SIG-M5 (cell line): ENCODE measurements at places on chromosomes 12 and 14.

GRCh38 chr14:67002994-67003753 lies 186.1 kb upstream of the GARIN2 start:
- DNase-seq: no peak

DNA sequence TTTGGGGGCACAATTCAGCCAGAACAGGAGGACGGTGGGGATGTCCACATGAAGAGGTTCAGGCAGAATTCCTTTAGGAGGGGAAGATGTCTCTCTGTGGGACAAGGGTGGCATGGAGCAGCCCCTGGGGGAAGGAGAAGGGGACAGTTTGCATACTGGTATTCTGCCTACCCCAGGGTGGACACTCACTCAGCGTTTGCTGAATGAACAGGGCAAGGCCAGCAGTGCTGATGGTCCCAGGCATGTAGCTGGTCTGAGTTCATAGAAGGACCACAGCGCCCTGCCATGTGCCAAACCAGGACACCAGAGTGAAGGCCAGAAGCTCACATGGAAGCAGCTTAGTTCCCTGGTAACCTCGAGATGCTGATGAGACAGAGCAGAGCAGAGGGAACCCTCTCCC lies 5.4 kb downstream of the SERPINA5 start:
- DNase-seq: no peak

DNA sequence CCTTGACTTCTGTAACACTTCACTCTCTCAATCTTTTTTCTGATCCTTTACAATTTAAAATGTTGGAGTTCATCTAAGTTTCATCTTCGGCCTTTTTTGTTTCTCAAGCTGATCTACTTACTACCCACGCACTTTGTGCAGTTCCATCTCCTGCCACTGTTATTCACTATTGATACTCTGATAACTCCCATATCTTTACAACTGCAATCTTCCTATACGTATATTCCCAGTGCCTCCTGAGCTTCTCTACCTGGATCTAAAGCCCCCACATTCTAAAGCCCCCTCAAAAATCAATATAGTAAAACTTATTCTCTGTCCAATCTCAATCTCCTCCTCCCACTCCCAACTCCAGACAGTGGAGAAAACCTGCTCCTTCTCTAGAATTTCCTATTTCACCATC lies 5.9 kb downstream of the ATG2B start:
- no peak for DNase-seq

- DNase-seq: no peak
Observed at GRCh38 chr14:53990978-53991377, 34.4 kb upstream of the BMP4 start.

DNA sequence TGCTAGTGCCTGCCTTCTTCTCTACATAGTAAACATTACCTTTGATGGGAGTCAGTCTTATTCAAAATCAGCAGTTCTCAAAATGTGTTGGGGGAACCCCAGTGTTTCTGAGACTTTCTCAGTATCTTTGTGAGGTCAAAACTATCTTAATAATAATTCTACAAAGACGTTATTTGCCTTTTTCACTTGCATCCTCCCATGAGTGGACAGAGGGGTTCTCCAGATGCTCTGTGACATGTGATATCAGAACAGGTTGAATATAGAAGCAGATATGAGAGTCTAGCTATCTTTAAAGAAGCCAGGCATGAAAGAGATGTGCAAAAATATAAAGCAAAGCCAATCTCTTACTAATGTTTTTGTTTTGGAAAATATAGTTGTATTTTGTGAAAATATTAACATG lies 144.7 kb downstream of the KTN1 start:
- no peak for DNase-seq

DNA sequence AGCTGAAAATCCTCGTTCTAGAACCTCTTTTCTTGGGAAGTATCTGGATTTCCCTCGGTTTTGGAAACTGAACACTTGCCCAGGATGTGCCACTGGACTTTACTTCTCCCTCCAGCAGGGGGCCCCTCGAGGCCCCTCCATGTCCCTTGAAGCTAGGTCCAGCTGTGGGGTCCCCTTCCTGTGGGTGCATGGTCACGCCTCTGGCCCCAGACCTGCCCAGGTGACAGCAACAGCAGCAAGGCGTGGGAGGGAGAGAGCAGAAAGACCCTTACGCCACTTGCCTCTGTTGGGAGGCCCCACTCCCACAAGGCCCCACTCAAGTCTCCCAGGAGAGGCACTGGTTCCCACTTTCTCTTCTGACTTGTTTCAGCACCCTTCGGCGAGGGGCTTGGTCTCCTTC lies 3.1 kb downstream of the SLC25A29 start:
- no peak for DNase-seq

GRCh38 chr12:8680533-8680932 lies 17.3 kb upstream of the RIMKLB start:
- DNase-seq: no peak

GRCh38 chr14:104395941-104396681 lies 183.5 kb upstream of the C14orf180 start:
- DNase-seq: no peak

- DNase-seq: no peak
Observed at GRCh38 chr14:90600619-90601018, 203.8 kb downstream of the CALM1 start.

DNA sequence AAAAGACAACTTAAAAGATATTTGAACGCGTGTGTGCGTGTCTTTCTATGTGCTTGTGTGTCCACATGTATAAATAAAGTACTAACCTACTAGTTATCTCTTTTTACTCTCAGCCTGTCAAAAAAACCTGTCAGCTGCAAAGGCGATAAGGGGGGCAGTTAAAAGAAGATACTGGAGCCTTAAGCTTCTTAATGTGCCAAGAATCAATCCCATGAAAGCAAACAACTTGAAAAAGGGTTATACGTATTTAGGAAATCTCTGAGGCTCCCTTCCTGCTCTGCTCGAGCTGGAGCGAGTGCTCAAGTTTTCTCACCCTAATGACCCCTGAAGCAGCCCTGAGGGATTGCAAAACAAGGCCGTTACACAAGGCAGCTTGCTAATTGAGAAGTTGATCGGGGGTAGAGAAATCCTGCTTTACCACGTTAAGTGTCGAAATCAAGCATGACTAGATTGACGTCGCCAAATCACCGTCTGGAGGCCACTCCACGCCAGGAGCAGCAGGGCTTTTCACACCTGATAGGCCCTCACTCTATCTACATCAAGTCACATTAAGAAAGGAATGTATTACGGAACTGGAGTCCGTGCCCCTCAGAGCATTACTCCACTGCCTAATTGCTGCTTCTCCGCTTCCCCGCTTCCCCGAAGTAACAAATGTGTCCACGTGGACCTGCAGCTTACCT lies 32.4 kb downstream of the LMO3 start:
- DNase-seq: peak; percentile 48

- DNase-seq: no peak
Observed at GRCh38 chr14:85461432-85462133, 68.4 kb upstream of the FLRT2 start.

DNA sequence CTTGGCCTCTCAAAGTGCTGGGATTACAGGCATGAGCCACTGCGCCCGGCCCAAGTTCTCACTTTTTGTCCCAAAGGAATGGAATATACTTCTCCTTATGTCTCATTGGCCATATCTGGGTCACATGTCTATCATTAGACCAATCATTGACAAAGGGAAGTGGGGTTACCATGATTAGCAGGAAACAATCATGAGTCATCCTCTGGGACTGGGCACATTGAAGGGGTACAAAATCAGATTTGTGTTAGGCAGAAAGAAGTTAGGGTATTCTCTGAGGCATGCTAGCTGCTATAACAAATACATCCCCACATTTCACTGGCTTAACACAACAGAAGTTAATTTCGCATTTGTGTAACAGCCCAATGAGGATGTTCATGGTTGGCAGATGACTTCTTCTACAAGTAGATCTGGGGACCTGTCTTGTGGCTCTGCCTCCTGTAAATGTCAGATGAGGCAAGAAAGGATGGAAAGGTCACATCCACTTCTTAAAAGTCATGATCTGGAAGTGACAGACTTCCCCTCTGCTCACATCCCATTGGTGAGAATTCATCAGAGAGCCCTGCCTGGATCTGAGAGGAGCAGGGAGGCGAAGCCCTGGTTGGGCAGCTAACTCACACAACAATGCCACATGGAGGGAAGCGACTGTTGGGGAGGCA lies 3.1 kb downstream of the CCDC63 start:
- DNase-seq: no peak

- DNase-seq: no peak
Observed at GRCh38 chr14:95875831-95876760, 536 bp upstream of the TUNAR start.

DNA sequence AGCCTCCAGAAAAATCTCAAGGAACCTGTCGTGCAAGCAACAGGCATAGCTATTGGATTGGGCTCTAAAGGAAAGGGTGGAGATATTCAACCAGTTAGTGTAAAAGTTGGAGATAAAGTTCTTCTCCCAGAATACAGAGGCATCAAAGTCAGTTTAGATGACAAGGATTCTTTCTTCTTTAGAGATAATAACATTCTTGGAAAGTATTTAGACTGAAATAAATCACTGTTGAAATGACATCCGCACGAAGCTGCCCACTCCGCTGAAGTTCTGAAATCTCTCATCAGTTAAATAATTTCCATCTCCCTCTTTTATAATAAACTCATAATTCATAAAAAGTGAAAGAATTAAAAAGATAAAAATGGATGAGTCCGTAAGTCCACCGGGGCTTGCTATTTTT lies 1354.9 kb upstream of the TMEM132C start:
- no peak for DNase-seq

DNA sequence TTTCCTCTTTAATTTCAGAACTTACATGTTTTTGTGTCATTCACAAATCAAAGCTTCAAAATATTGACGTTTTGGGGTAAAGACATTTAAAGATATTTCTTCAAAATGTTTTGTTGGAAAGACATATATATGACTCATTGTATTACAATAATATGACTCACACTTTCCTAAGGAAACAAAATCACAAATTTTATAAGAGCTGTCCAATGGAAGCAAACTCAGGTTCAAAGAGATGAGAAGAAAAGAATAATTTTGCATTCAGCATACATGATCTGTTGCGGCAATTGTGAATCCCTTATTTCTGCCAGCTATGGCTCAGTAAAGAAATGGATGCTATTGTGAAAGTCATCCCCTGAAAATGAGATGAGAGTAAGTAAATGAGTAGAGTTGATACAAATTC lies 82.7 kb downstream of the GRIP1 start:
- DNase-seq: no peak

- no peak for DNase-seq
Observed at GRCh38 chr12:87150969-87151662, 878.1 kb downstream of the C12orf50 start.

- DNase-seq: no peak
Observed at GRCh38 chr12:48175613-48176416, 7.6 kb upstream of the CCDC184 start.

DNA sequence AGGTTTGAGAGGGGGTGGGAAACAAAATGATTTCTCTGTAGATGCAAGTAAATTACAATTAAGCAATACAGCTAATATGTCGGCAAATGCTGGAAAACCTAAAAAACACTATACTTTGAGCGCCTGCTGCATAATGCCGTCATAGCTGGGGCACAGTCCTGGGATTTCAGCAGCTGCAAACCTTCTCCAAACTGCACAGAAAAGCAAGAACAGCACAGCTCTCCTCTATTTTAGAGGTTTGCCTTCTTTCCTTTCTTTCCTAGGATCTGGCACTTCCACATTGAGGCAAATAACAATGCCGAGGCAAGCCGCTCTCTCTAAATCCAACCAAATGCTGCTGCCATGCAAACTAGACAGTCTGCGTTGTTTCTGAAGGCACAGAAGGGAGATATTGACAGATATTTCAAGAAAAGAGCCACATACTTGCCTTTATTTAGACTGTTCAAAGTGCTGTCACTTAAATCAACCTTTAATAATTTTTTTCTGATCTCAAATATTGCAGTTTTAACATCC lies 287.1 kb upstream of the G2E3 start:
- no peak for DNase-seq

- no peak for DNase-seq
Observed at GRCh38 chr14:93107453-93107852, 8.3 kb downstream of the ITPK1 start.

DNA sequence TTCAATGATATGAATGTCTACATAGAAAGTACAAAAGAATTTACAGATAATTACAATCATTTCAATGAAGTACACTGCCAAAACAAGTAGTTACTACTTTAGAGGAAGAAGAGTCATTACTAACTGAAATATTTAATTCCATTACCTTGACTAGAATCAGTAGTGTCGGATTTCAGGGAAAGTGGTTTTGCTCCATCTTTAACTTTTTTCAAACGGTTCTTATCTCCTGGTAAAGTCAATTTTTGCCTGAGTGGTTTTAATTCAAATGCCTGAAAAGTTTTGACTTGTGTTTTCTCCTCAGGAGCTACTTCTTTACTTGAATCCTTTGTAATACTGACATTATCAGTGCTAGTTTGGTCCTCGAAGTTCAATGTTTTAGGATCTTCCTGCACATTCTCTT lies 6.9 kb downstream of the ZFC3H1 start:
- no peak for DNase-seq

- no peak for DNase-seq
Observed at GRCh38 chr12:57631566-57632072, 1.4 kb downstream of the B4GALNT1 start.

DNA sequence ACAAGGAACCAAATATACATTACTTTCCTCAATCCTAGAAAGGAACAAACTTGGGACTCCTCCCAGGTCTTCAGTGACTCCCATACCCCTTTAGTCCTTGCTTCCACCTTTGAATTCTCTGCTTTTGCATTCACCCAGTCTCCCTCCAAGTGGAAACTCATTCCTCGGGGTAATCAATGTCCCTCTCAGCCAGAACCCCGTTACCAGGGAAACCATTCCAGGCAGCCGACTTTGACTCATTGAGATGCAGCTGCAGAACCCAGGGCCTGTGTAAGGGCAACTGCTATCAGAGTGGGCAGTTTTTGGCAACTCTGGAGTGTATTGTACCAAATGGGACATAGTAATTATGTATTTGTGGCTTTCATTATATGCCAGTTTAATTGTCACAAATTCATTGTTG lies 186.2 kb downstream of the NRXN3 start:
- DNase-seq: no peak

- no peak for DNase-seq
Observed at GRCh38 chr12:65199604-65200003, 30.2 kb downstream of the LEMD3 start.

DNA sequence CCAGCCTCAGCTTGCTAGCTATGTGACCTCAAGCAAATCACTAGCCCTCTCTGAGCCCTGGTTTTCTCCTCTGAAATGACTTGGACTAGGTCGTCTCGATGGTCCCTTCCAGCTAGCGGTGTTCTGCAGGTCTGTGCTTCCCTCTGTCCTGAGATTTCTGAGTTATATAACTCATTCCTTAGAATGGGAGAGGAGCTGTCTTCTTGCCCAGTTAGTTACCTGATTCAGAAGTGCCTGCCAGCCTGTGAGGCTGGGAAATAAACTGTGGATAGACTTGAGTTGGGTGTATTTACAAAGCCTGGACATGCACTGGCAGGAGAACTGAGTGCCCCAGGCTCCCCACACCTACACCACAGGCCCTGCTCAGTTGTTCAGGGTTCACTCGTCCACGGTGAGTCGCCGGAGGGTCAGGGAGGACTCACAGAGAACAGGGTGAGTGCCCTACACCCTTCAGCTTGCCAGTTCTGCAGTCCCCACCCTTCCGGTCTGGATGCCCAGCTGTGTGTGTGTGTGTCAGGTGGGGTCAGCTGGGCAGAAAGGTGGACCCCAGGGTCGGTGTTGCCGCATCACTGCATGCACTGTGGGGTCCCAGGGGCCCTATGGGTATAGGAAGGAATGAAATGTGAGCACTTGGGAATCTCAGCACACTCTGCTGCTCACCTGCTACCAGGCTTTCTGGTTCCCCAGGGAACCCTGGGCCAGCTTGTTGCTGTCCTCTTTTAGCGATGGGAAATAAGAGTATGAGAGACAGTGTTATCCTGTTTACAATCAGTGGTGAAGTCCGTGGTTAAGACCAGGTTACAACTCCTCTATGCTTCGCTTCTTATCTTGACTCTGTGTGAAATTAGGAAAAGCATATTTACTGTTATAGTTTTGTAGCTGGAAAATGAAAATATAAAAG lies 348.2 kb downstream of the DPF3 start:
- DNase-seq: no peak
